ENCODE measurements at places on chromosomes 7 and 10. TPM values are rescaled to one million over a fixed set of nuclear protein-coding genes. Genes with fewer than 3 reads are reported as not detected.

DNA sequence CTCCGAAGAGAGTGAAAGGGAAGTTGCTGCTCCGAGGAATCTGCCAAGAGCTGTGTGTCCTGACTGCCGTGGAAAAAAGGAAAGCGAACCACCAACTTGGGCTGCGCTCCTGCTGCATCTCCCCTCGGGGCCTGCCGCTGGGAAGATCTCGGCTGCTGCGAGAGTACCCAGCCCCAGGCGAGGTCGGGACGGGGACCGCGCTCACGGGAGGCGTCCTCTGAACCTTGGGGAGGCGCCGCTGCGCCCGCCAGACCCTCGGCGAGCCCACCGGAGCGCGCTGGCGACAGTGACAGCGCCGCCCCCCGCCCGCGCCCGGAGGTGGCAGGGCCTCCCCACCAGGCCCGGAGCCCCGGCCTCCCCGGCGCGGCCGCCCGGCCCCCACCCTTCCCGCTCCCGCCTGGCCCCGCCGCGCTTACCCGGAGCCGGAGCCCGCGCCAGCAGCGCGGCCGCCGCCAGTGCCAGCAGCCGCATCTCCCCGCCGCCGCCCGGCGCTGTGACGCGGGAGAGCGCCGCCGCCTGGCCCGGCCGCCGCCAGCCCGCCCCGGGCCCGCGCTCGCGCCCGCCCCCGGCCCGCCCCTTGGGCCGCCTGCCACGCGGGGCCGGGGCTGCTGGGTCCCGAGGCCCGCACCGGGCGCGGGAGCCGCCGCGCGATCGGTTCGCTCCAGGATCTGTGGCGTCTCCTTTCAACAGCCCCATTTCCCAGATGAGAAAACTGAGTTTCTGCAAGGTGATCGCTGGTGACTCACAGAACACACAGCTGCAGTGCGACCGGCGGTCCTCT lies at the start of gene VSTM4:
TSS of gene VSTM4 (minus strand) at position 508 of the 781 bp plus-strand sequence. CDS start at position 471, 37 bp downstream.
- DNase-seq: no peak

DNA sequence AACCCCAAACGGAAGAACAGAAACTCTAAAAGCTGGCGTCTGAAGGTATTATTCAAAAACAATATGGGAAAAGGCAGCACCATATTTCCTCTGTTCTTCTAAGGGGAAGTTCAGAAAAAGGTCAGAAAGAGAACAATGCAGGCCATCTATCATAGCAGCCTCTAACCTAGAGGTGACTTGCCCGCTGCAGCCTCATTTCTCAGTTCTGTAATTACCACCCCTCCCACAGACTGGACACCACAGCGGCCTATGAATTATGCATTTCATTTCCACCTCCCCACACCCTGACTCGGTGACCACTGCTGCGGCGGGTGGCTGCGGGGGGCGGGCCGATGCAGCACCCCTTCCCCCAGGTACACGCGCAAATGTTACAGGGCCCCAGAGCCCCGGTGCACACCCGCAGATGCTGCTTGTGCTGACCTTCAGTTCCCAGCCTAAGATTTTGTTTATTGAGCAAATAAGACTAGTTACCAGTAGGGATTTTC lies 125.5 kb downstream of the CLEC2L start:
- no peak for DNase-seq

GRCh38 chr7:67462781-67463191 lies 466.2 kb downstream of the TYW1 start:
- DNase-seq: no peak

- no peak for DNase-seq
Measured at GRCh38 chr7:33529070-33529469, 376.3 kb upstream of the BMPER start.

Gene SEC61A2
- total RNA-seq: 9.9 TPM

Gene KCNH2
- 1.9 TPM for total RNA-seq

Gene SPDYE9
- total RNA-seq: not detected

Gene CCDC7
- 72.9 TPM for total RNA-seq

Gene DGKI
- total RNA-seq: not detected

Measured in CD4-positive, alpha-beta T cell (primary cell).